Hair follicular keratinocyte (primary cell): ENCODE measurements at places on chromosomes 3 and 15. TPM values are rescaled to one million over a fixed set of nuclear protein-coding genes. Genes with fewer than 3 reads are reported as not detected.

The RLBP1 gene
- not detected in 2 replicates for total RNA-seq

The ECE2 gene
- not detected in 2 replicates for total RNA-seq

The TICRR gene
- total RNA-seq = 3.9 and 8.9 TPM in 2 replicates

The LRRC31 gene
- total RNA-seq = not detected in 2 replicates

The CFAP44 gene
- total RNA-seq = 0.16 and 0.19 TPM in 2 replicates

The SLC41A3 gene
- total RNA-seq = 28.2 and 51.7 TPM in 2 replicates

The RABL3 gene
- total RNA-seq = 11.6 and 14.4 TPM in 2 replicates

The C2CD4A gene
- total RNA-seq = not detected in 2 replicates

The PRR23E gene
- not detected in 2 replicates for total RNA-seq

The SEMA4B gene
- 95.7 and 141 TPM in 2 replicates for total RNA-seq

The CASR gene
- total RNA-seq = not detected in 2 replicates

The TP53BP1 gene
- 16.7 and 18.3 TPM in 2 replicates for total RNA-seq
